AG04449 (cell line): ENCODE measurements at places on chromosomes 11 and 22.

- no peak for DNase-seq
Observed at GRCh38 chr22:47166033-47166404, 403.6 kb downstream of the TBC1D22A start.

- DNase-seq = no peak
Observed at GRCh38 chr11:88064097-88064705, 111.0 kb downstream of the RAB38 start.

- no peak for DNase-seq
Observed at GRCh38 chr11:102912482-102912830, 37.7 kb upstream of the MMP12 start.

GRCh38 chr11:57474803-57475115 is 14.4 kb downstream of the RTN4RL2 start:
- no peak for DNase-seq

- no peak for DNase-seq
Observed at GRCh38 chr11:117872975-117873827, 3.3 kb downstream of the FXYD6 start.

DNA sequence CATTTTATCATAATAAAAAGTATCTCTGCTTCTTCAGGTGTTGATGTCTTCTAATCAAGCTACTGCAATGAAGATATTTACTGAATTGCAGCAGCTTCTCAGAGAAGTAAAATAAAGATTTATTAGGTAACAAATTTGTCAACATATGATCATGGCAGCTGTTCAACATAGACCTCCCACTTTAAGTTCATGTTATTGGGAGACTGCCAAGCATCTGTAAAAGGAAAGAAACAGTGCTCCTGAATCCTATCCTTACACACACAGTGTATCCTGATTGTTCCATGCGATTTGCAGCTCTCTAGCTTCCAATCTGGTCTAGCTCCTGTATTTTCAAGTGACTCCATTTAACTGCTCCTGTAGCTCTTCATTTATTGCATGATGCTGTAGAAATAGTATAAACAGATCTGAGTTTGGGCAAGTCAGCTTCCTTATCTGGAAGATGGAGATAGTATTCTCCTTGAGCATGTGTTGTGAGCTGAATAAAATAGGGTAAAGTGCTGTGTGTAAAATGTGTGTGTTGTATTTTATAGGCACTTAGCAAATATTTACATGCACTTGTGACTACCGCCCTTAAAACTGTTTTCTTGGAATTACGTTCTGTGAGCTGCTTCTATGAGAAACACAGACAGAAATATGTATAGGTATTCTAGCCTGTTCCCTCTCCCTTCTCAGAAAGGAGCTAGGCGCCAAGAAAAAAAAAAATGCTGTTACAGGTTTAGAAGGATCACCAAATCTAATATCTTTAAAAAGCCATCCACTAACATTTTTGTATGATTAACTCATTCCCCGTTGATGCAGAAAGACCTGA is 290.6 kb downstream of the JRKL start:
- no peak for DNase-seq

- no peak for DNase-seq
Observed at GRCh38 chr11:19450282-19450681, 209.5 kb upstream of the E2F8 start.

- no peak for DNase-seq
Observed at GRCh38 chr11:27497284-27497866, 9.2 kb downstream of the LIN7C start.

DNA sequence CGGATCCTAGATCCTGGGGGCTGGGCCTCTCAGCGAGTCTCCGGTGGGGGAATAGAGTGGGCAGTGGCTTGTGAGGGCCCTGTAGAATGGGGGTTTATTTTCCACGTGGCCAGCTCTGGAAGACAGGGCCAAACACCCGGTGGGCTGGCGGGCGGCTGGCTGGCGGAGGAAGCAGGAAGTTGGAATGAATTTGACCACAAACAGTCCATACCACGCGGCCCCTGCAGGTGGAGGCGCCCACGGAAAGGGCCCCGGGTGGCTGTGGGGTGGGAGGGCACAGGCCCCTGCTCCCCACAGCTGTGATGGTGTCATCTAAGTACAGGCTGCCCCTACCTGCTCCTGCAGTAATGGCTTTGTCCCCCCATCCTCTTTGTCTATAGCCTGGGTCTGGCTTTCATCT is 15.1 kb downstream of the MCAT start:
- no peak for DNase-seq

GRCh38 chr22:28899199-28899853 is 16.0 kb downstream of the ZNRF3 start:
- no peak for DNase-seq

DNA sequence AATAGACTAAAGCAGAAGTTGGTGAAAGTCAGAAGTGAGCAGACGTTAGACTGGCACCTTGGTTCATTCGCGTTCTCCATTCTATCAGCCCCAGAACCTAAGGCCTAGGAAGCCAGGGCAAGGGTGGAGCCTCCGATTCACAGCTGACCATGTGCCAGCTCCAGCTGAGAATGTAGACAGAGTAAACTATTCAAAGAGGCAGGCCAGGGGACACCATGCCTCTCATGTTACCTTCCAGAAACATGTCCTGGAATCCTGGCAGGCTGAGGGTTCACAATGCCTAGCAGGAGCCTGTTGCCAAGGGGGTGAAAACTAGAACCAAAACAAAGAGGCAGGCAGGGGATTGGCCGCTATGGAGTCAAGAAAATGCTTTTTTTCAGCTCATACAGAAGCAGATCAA is 224.4 kb upstream of the POU2AF2 start:
- DNase-seq = no peak

DNA sequence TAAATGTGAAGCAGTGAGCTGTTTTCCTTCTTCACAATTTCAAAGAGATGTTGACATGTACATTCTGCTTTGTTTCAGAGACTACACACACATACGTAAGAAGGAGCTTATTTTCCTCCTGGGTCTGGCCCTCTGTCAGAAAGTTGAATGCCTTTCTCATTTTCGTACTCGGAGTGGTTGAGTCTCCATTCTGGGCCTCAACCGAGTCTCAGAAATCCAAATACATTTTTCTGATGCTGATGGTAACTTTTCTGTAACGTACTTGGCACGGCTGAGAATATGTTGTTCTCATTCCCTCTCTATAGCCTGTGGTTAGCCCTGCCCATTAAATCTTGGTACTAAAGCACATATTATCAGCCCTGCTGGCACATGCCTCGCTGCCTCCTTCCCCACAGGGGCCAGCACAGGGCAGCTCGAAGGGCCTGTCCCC is 25.3 kb downstream of the PARVA start:
- DNase-seq = no peak

DNA sequence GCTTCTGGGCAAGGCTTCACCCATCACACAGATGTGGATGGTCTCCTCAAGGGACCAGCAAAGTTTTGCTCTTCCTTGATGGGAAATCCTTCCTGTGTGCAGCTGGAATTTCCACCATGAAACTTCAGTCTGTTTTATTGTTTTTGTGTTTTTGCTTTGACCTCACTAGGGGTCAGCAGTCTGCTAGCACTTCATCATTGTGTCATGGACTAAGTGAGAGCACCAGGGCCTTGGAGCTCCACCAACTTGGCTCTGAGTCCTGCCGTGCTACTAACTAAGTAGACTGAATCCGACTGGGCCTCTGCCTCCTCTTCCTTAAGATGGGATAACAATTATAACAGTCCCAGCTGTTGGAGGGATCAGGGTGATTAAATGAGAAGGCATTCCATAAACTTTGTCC is 305.8 kb upstream of the NCAM1 start:
- DNase-seq = no peak

GRCh38 chr11:33672273-33672672 is 28.4 kb downstream of the C11orf91 start:
- DNase-seq = no peak

- no peak for DNase-seq
Observed at GRCh38 chr22:28029956-28030355, 110.9 kb upstream of the PITPNB start.

- DNase-seq = peak; percentile 10
Observed at GRCh38 chr11:124538019-124538418, 5.4 kb downstream of the OR8B12 start.

DNA sequence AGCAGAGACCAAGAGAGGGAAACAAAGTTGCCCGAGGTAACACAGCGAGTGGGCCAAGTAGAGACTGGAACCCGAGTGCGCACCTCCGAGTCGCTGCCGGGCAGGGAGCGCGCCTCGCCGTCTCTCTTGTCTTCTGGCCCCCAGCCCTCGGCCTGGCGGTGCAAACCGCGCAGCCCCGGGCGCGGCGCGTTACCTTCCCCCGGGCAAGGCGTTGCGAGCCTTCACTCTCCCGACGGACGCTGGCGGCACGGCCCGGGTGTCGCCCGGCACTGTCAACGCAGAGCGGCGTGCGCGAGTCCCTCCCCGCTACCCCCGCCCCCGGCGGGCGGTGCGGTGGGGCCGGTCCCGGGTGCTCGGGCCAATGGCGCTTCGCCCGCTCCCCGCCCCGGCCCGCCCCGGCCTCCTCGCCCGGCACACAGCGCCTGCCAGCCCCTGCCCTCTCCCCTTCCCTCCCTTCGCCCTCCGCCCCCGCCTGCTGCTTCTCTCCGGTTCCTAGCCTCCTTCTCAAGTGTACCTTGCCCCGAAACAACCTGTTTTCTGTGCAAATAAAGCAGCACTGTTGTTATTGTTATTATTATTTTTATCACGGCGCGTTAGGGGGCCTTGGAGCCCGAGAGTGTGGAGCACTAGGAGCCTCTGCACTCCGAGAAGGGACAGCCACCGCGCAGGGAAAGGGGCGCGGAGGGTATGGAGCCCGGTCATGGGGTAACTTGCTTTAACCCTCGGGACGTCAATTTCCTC is at the start of gene SYTL2:
Gene SYTL2, minus strand, starts transcription at position 271 of the 741 bp plus-strand sequence. CDS start 53,416 bp downstream, outside the sequence.
- DNase-seq = no peak

DNA sequence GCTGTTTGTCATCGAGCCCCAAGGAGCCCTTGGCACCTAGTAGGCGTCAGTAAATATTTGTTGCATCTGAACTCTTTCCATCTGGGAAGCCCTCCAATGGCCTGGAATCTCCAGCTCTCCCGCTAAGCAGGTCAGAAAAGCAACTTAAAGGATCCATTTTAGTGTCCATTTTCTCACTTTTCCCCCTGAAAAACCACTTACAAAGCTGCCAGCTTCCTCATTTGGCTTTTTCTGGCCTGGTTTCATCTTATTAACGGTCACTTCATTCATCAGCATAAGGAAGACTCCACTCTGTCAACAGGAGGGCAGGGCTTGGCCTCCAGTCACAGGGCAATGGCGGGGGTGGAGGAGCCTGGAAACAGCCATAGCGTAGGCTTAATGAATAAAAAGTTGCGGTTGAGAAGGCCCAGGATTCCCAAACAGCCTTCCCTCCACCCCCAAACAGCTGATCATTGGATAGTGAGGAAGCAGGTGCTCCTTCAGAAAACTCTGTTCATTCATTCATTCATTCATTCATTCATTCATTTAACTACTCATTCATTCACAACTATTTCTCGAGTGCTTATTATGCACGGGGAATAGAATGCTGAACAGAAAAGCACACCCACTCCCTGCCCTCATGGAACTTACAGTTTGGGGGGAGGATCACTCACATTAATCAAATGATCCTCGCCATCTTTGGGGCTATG is 104.5 kb upstream of the RCN1 start:
- DNase-seq = no peak

GRCh38 chr11:61911128-61911700 is 6.2 kb downstream of the RAB3IL1 start:
- no peak for DNase-seq

DNA sequence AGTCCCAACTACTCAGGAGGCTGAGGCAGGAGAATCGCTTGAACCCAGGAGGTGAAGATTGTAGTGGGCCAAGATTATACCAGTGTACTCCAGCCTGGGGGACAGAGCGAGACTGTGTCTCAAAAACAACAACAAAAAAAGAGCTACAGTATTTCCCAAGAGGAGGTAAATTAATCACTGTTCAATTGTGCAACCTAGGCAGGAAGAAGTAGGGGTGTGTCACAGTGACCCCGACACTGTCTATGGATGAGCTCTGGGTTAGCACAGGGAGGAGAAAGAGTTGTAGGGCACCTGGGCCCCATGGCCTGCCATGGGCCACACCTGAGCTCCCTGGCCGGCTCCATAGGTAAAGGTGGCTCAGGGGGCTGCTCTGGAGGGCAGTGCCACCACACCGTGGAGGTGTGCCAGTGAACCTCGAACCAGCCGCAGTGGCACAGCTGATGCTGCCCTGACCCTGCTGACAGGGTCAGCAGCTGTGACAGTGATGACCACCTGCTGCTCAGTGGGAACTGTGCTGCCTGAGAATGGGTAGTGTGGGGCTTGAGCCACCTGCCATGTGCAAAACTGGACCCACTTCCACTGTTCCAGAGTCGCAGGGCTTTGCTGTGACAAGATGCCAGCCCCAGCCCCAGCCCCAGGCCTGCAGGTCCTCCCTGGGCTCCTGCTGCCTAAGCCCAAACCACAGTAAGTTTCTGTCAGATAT is 84.0 kb upstream of the PITPNB start:
- DNase-seq = no peak

- DNase-seq = no peak
Observed at GRCh38 chr22:36026741-36027140, 1.9 kb downstream of the RBFOX2 start.

- DNase-seq = no peak
Observed at GRCh38 chr11:114563077-114563476, 3.4 kb upstream of the NXPE1 start.

DNA sequence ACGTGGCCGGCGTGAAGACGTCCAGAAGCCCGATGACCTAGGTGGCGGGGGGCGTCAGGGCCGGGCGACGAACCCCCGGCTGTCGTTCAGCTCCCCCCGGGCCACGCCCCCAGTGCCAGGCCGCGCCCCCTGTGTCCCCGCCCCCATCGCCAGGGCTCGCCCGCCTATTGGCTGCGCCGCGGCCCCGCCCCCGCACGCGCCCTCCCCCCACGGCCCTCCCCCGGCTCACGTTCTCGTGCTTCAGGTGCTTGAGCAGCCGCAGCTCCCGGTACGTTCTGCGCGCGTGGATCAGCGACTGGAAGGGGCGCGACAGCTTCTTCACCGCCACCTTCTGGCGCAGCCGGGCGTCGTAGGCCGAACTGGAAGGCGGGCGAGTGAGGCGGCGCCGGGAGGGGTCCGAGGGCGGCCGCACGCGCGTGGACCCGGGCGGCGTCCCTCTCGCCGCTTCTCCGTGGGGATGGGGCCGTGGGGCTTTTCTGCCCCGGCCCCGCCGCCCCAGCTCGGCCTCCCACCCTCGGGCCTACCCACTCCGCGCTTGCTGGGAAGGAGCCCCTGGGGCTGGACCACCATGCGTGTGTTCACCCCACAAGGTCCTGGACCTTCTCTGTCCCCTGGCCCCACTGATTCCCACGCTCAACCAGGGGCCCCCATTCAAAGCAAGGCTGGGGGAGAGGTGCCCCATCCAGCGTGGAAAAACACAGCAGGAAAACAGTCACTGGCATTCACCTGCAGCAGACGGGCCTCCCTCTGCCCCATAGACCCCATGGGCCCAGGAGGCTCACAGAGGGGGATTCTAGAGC is 2.4 kb downstream of the MAPK11 start:
- DNase-seq = no peak

GRCh38 chr22:46358766-46359165 is 23.3 kb downstream of the TRMU start:
- DNase-seq = no peak
